Activated CD4-positive, alpha-beta T cell treated with anti-CD3 and anti-CD28 coated beads for 4 hours (primary cell): ENCODE measurements at places on chromosomes 3 and 15.

GRCh38 chr3:124886168-124887056 is 753 bp downstream of the ITGB5 start:
- peak; percentile 30 for DNase-seq

DNA sequence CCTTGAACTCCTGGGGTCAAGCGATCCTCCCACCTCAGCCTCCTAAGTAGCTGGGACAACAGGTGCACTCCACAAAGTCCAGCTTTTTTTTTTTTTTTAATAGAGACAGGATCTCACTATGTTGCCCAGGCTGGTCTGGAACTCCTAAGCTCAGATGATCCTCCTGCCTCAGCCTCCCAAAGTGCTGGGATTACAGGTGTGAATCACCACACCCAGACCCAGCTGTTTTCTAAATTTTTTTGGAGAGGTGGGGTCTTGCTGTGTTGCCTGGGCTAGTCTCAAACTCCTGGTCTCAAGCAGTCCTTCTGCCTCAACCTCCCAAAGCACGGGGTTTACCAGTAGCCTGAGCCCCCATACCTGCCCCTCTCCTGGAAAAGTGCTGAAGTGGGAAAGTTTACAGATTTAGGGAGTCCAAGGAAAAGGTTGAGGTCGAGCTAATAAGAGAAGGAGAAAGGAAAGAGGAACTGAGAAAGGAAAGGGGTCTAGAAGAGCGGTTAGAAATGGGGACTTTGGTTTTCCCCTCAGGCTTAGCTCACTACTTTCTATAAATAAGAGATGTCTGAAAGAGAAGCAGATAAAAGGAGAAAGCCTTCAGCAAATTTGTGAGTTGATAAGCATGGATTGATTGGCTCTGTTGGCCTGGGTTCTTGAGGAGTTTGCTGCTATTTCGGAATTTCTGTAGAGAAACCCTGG is 23.6 kb downstream of the UBE2E1 start:
- DNase-seq, result no peak

- no peak for DNase-seq
These were observed 7.8 kb downstream of the MELTF start for GRCh38 chr3:197021729-197022404.

DNA sequence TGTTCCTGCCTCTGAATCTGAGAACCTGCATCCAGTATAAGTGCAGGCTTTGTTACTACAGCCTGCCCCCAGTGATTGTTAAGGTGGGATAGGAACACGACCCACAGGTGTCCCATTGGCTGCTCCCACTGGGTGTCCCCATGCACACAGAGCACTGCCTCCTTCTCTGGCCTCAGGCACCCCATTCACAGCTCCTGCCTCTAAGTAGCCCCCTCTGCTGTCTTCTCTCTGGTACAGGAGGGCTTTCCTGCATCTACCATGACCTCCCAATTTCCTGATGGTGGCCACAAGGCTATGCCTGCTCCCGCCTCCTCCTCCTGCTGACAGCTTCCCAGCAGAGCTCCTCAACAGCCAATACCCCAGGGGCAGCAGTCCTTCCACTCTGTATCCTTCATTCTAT is 238.6 kb upstream of the TMC3 start:
- DNase-seq, result no peak

DNA sequence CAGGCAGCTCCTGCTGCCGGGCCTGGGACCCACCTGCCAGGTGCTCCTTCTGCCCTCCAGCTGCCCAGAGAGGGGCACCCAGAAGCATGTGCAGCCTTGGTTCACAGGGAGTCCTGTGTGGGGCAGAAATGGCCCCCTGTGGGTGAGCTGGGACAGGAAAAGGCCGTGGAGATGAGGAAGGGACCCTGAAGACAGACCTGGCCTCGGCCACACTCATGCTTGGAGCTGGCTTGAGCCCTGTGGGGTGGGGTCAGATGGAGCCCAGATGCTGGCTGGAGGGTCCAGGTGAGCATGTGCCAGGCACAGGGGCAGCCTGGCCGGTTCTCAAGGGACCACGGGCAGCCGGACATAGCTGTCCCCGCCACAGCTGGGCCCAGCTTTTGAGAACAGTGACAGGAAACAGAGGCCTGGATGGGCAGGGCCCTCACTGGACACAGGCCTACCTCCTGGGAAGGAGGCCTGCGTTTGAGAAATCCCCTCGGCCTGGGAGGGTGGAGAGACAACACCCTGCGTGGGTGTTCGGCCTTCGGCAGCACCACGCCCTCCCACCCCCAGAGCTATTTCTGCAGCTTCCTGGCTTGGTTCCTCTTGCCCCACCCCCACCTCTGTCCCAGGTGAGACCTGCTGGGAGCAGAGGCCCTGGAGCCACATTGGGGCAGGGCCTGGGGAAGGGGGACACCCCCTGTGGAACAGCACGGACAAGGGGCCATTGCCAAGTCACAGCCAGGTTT is 132.6 kb upstream of the MEF2A start:
- DNase-seq, result peak; percentile 32

DNA sequence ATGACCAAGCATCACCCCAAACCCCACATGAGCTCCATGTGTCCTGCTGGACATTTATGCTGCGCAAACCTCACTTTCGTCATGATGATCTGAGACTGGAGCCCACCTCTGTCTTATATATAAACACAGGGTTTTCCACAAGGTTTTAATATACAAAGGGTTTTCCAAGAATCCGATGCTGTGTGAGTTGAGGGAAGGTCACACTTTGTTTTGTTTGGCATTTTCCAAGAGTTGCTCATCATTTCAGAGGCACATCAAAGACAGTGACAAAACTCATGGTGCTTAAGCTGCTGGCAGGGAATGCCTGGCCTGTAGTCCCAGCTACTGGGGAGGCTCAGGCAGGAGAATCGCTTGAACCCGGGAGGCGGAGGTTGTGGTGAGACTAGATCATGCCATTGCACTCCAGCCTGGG is 20.0 kb downstream of the EFCC1 start:
- DNase-seq, result no peak

DNA sequence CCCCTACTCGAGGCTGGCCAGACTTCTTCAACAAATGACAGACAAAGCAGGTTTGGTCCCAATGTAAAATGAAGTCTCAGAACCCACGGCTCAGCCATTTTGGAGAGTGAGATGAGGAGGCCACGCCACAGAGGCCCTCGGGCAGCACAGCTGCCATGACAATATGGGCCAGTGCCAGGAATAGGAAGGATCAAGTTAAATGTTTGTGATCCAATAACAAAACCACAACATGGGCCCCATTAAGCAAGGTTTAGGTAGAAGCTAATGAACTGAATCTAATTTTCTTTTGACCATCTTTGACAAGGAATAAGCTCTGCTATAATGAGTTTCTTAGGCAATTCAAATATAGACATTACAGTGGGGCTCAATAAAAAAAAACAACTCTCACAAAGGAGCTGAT is 52.6 kb downstream of the RFTN1 start:
- DNase-seq, result no peak

DNA sequence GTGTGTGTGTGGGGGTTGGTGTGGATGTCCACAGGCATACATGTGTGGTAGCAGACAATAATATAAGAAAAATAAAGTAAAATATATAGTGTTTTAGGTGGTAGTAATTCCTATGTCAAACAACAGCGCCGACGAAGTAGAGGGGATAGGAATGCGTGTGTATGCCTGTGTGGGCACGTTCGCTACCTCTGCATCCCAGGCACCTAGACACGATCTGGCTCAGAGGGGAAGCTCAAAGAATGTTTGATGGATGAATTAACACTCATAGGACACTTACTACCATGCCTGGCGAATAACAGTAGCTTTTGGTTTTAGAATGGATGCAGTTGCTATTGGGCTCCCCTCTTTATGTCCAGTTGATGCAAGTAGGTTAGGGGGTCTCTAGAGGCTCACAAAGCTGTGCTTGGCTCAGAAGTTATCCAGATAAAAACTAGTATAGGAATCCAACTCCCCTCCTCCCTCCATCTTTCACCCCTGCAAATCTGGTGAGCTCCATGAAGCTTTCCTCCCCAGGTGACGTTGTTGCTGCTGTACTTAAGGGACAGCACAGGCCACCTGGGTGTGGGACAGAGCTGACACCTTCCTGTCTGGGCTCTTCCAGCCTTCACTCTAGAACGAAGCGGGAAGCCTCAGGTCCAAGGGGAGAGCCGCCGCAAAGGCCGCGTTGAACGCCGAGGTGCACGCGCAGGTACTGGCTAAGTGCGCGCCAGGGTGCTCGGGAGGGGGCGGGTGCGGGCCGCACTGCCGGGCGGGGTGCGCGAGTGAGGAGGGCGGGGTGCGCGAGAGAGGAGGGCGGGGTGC is 192.6 kb upstream of the LYSMD4 start:
- peak; percentile 78 for DNase-seq

- DNase-seq, result no peak
These were observed 468.0 kb upstream of the TBL1XR1 start for GRCh38 chr3:177665122-177665808.

DNA sequence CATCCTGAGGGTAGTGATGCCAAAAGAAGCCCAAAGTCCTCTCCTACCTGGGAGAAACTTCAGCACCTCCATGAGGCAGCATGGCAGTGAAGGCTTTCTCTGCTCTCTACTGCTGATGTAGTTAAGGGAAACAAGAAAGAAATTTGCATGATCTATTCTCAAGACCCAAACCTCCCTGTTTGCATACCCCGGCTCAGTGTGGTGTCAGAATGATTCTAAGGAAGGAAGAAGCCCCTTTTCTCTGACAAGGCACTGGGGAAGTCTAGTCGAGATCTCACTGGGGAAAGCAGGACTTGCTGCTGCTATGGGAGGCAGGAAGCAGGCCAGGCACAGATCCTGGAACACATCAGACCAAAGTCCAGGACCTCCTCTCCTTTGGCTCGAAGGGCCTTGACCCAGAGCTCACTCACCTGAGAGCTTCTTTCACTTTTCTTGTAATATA is 89.4 kb upstream of the ICE2 start:
- DNase-seq, result no peak

GRCh38 chr3:185210621-185211142 is 43.2 kb downstream of the EHHADH start:
- DNase-seq, result no peak

GRCh38 chr3:4898454-4899313 is 80.6 kb upstream of the BHLHE40 start:
- no peak for DNase-seq

GRCh38 chr3:194466761-194467356 is 19.9 kb downstream of the ATP13A3 start:
- DNase-seq, result no peak

GRCh38 chr3:184242297-184242685 is 6.5 kb downstream of the ALG3 start:
- no peak for DNase-seq

DNA sequence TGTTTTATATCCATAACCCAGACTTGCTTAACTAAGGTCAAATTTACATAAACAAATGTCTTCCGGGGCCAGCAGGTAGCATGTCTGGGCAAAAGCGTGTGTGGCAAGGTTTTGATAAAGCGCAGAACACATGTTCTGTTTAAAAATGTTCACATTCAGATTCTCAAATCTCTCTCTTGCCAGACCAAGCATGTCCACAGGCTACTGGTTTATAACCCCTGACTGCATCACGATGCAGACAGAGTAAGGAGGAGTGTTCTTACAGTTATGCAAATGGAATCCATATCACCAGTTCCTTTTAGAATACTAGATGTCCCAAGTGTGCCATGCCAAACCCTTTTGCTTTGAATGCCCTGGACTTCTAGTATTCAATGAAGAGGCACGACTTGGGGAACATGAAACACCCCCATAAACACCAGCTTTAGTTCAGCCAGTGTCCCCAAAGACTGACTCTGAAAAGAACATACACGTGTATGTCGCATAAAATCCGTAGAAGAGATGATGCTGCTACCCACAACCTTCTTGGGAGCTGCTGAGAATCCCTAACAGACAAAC is 412.0 kb downstream of the CNTN4 start:
- DNase-seq, result no peak
